ENCODE measurements at places on chromosomes 12 and 14.

DNA sequence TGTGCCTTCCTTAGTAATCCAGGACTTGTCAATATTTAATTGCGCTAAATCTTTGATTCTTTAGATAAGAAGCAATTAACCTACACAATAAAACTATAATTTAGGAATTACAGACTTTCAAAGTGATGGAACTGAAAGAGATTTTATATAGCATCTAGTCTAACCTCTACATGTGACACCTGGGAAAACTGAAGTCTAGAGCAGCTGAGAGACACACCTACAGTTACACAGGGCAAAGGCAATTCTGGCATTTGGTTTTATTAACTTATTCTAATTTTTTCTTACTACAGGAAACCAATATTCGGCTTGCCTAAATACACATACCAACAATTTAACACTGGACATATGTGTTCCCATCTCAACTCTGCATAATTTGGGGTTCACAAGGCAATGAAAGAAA lies 196.5 kb downstream of the STXBP6 start:
- DNase-seq = no peak

DNA sequence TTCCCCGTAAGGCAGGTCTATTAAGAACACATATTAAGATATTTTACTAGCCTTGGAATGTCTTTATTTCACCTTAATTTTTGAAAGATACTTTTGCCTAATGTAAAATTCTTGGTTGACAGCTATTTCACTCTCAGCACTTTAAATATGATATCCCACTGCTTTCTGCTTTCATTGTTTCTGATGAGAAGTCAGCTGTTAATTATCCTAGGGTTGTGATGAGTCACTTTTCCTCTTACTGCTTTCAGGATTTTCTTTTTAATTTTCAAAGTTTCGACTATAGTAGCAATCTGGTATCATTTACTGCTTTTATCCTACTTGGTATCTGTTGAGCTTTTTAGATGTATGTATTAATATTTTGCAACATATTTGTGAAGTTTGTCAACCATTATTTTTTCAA lies 578.9 kb upstream of the ATP2B1 start:
- no peak for DNase-seq

DNA sequence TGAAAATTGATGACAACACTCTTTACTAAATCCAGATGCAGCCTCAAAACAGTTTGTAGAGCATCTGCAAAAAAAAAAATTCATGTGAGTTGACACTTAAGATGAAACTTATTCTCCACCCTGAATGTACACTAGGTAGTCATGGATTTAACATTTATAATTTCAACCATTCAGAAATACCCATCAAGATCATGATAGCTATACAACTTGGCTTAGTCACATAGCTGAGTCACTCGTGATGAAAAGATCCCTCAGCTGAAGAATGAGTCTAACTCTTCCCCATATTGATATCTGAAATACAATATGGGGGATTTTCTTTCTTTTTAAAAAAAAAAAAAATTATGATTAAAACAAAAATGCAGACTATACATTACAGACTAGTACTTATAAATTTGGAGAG lies 104.8 kb upstream of the PLEKHG7 start:
- no peak for DNase-seq

DNA sequence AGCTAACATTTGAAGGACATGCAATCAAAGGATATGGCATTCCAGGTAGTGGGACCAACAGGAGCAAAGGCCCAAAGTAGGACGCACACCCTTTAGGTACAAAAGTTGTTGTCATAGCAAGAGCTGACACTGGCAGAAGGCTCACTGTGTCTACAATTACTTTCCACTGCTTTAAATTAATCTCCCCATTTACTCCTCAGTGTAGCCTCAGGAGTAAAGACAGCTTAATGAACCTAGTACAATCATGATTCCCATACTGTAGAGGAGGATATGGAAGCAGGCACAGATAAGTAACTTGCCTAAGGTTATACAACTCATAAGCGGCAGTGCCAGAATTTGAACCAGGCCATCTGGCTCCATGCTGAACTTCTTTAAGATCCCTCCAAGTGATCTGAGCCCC lies 212.9 kb upstream of the SFSWAP start:
- no peak for DNase-seq

DNA sequence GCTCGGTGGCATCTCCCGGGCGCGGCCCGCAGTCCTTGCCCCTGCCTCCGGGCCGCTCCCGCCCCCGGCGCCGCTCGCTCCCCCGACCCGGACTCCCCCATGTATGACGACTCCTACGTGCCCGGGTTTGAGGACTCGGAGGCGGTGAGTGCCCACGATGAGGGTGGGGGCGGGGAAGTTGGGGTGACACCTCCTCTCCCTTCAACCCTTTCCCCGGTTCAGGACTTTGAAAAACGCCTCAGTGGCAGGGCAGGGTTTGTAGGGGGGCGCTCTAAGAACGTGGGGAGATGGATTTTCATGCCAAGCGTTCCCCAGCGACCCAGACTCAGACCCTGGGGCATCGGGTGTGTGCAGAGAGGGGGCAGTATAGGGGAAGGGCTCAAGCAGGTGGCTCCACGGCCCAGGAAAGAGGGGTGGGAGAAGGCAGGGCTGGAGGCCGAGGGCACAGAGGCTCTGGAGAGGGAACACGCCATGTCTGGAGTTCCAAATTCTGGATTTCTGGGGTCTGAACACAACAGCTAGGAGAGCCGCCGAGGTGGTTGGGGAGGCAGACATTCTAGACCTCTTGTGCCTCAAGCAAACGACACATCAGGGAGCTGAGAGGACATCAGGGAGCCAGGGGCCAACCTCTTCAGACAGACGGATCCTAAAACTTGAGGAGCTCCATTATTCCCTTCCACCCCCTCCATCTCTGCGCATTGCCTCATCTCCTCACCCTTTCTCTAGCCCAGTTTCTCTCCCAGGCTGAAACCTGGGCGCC lies 715 bp downstream of the CACNB3 start:
- DNase-seq = peak; percentile 76

DNA sequence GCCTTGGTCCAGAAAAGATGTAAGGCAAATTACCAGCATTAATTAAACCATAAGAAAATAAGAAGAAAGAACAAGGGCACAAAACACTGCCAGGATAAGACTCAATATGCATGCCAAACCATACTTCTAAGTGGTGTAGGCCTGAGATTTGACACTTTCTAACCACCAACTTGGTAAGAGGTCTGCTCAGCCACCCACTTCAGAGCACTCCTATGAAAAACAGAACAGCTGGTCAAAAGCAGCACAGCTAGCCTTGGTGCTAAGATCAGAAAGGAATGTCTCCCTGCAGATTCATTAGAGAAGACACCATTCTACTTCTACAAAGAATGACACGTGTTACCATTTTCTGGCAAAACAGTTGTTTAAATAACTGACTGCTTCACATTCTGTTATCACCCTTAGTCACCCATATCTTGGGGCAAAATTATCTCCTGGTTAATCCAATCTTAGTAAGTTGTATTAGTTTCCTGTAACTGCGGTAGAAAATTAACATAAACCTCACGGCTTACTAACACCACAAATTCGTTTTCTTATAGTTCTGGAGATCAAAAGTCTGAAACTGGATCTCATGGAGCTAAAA lies 13.2 kb downstream of the RPS6KA5 start:
- no peak for DNase-seq

- peak; percentile 85 for DNase-seq
Observed at GRCh38 chr12:124898200-124898922, 16.1 kb downstream of the UBC start.

DNA sequence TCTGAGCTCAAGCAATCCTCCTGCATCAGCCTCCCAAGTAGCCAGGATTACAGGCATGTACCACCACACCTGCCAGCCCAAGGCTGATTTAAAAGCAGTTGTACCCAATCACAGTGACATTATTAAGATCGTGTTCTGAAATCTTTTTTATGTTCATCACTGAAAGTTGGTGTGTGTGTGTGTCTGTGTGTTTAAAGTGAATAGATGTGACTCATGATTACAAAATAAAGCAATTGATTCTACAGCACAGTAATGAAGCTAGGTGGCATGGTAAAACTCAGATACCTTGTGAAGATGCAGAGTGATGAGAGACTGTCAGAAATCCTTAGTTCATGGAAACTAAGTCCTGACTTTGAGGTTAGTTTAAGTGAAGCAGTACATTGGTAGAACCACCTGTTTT lies 74.2 kb upstream of the ATP2B1 start:
- no peak for DNase-seq

DNA sequence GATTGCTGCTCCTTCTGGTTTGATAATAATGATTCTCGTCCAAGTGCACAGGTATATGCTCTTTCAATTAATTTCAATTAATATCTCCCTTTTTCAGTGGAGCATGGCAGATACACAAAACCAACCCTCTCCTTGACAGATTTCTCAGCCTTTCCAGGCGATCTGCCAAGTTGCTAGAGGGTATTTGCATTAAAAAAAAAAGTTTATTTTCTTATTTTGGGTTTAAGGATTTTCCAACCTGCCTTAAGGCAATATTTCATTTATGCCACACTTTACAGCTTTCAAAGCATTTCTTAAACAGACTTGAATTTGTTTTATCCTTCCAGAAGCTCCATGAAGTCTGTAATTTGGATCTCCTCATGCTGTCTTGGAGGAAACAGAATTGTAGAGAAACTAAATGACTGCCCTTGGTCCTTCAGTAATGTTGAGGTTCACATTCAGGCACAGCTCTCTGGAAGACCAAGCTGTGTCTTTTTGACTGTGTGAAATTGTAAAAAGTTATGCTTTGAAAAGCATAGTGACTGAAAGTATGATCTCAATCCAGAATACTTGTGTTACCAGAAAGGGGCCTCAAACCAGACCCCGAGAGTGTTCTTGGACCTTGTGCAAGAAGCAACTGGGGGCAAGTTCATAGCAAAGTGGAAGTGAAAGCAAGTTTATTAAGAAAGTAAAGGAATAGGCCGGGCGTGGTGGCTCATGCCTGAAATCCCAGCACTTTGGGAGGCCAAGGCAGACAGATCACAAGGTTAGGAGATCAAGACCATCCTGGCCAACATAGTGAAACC lies 2.3 kb downstream of the DGLUCY start:
- DNase-seq = no peak

DNA sequence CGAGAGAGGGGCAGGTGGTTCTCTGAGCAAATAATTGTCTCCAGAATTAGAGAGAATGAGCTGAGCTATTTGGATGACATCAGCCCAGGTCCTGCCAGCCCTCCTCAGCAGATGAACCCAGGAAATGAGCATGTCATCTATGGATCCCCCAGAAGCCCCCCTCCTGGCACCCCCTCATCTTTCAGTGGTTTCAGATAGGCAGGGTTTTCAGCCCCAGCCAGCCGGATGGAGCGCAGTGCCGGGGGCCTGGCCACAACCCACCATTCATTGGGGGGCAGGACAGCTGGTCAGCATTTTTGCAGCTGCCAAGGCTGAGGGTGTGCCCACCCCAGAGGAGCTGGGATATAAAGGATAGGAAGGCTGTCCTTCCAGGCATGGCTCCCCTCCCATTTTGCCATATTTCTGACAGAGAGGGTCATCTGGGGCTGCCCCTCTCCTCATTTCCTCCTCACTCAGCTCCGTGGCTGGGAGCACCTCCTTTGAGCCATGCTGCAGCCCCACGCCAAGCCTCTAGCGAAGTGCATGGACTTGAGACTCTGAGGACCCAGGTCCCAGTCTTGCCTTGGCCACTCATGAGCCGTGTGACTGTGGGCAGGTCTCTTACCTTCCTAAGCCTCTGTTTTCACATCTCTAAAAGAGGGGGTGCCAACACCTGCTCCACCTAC lies 6.0 kb upstream of the KRT71 start:
- DNase-seq = no peak

DNA sequence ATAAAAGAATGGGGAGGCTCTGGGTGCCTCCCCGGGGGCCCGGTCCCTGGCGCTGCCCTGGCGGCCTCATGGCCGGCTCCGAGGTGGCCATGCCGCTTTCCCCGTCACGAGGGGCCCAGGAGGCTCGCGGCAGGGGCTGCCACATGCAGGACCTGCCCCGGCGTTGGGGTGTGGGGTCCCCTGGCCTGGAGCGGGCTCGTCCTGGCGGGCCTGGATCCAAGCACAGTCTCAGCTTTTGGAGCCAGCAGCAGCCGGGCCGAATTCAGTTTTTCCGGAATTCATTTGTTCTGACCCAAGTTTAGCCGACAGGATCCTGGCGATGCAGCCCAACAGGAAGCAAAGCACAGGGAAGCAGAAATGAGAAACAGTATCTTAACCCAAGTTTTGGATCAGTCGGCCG lies 26.4 kb upstream of the AEBP2 start:
- DNase-seq = no peak

DNA sequence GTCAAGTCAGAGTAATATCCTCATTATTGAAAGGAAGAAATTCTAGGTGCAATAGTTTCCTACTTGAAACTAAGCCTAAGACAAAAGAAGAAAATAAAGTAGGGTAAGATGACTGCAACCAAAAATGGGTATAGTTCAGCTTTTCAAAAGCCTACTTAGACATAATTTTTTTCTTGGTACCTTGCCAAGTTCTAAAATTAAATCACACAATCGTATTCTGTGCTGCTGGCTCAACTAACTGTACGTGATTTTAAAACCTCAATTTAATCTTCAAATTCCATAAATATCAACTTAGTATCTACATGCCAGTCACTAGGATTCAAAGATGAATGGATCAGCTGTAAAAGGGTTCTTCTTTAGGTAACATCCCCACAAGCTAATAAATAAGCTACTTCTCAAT lies 56.9 kb downstream of the SCAF11 start:
- DNase-seq = no peak

DNA sequence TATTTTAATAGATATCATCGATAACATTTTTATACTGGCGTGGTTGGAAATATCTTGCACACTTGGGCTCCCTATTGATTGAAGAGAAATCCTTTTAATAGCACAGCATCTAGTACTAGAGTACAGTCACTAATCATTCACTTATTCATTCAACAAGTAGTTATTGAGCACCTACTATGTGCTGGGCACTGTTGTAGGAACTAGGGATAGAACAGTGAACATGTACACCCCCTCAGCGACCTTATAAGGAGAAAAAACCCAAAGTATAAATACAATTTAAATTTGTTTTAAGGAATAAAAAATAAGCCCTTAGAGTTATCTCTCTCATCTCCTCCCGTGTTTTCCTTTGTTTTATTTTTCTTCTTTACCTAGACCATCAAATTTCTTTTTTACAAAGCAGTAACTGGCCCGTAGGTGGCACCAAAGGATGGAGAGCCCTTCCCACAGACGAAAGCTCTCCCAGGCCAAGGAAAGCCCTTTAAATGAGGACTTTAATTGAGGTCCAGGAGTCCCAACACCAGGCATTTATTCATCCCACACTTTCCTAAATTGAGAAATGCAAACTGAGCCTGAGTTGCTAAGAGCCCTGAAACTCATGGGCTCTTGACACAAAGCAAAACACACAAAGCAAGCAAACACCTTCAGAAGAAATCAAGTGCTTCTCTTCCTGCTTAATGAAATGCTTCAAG lies 29.0 kb downstream of the PEBP1 start:
- no peak for DNase-seq

GRCh38 chr12:53105256-53105655 lies 2.0 kb downstream of the SOAT2 start:
- no peak for DNase-seq

DNA sequence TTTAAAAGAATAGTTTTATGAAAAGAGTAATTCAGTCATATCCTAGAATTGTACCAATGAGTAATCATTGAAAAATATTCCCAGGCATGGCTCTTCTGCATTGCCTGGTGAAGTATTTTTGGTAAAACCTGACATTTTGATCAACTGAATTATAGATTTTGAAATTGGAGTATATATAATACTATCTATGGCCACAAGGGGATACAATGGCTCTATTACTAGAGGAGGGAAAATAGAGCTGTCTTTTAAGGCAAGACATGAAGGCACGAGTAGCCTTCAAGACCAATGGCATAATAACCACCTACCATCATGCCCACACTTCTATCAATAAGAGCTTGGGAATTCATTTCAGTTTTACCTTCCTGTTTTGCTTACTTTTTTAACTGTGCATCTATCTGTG lies 1241.4 kb upstream of the TMEM132C start:
- no peak for DNase-seq
